ENCODE measurements at places on chromosomes 11 and 22.
A peak's percentile ranks its signal among the peaks of the same experiment; 100 is the strongest.

GRCh38 chr11:77179048-77179447, 51.0 kb downstream of the MYO7A start:
- no peak for DNase-seq

DNA sequence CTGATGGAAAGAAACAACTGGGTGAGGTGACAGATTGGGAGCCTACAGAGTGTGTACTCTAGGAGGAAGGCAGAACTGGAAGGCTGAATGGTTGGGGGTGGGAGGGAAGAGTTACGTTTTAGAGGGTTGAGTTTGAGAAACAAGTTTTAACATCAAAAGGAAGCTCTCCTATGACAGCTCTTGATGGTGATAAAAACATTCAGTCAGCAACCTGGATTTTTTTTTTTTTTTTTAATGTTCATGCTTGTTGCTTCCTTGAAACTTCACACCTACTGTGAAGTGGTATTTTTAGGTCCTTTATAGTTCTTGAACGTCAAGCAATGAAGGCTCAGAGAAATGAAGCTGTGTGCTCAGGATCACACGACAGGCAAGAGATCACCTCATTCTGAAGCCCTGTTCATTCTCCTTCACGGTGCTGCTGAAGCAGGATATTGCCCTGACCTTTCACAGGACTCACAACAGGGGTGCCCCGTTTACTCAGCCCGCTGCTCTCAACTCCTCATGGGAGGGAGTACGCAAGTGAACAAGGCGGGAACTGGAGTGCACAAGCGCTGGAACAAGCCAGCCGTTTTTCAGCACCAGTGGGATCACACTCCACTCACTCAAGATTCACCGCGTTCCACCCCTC, 1.6 kb upstream of the TMEM109 start:
- no peak for DNase-seq

DNA sequence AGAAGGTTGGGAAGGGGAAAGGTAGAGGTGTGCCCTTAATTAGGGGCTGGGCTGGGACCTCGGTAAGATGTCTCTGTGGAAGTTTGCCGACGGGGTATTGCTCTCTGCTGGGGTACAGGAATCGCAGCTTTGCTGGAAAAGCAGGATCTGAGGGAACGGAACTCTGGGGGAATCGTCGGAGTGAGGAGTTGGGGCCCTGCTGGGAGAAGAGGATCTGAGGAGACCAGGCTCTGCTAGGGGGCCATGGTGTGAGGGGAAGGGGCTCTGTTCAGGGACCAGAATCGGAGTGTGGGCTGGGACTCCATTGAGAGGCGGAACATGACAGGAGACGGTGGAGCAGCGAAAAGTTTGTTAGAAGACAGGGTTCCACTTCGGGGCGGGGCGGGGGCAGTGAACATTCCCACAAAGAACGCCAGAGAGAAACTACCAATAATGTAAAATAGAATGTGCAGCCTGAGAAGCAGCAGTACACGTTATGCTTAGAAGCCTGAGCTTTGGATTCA, 456 bp downstream of the AAMDC start:
- DNase-seq, result peak; percentile 30

DNA sequence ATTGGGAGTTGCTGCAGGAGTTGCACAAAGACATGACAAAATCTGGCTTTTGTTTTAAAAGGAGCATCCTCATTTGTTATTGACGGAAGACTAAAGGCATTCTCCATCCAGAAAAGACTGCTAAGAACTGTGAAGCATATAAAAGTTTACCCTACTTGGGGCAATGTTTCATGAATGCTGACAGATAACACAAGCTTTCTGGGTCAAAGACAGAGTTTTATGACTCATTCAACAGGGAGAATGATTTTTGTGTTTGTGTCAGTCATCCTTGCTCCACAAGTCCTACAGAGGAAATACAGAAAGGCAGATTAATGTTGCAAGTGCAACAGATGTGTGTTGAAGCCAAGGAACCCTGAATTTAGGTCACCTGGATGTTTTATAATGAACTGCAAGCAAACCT, 2.5 kb downstream of the GLYATL1 start:
- DNase-seq, result no peak

GRCh38 chr11:134564472-134565200, 152.6 kb upstream of the B3GAT1 start:
- DNase-seq, result no peak

- DNase-seq, result peak; percentile 66
These were observed 77.8 kb downstream of the UBASH3B start for GRCh38 chr11:122733318-122733717.

GRCh38 chr11:11581481-11581880, 40.3 kb downstream of the GALNT18 start:
- no peak for DNase-seq

DNA sequence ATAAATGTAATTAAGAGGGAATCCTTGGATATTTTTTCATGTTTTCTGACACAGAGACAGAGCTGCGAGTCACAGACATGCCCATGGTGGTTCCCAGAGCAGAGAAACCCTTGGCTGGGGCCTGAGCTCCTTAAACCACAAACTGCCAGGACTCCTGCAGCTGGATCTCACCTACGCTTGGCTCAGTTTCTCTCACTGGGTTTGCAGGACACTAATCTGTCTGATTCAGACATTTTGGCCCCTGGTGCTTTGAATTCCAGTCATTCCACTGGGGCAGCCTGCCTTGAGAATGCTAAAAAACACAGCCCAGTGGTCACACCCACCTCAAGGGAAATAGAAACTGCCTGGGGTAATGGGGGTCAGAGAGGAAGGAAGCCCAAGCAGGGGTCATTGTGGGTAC, 122.6 kb downstream of the CCDC81 start:
- DNase-seq, result no peak

GRCh38 chr11:4095509-4096230, 1.1 kb downstream of the RRM1 start:
- no peak for DNase-seq

GRCh38 chr11:73645121-73645969, 1.0 kb upstream of the PLEKHB1 start:
- no peak for DNase-seq

- no peak for DNase-seq
These were observed 41.9 kb downstream of the SVIP start for GRCh38 chr11:22787551-22788162.

- no peak for DNase-seq
These were observed 34.1 kb downstream of the OTOG start for GRCh38 chr11:17581036-17581731.

DNA sequence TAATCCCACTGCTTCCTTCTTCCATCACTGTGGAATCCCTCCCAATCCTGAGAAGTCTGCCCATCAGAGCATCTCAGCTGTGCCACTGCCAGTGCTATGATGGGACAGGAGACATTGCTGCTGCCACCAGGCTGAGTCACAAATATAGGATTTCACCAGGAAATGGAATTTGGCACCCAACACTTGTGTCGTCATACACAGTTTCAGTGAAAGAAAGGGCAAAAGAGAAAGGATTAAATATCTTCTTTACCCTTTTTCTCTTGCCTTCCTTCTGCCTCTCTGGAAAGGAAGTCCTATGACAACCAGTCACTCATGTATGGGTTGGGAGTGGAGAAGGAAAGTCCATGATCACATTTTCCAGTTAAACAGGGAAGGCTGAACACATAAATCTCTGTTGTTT, 133.4 kb downstream of the SPON1 start:
- no peak for DNase-seq

DNA sequence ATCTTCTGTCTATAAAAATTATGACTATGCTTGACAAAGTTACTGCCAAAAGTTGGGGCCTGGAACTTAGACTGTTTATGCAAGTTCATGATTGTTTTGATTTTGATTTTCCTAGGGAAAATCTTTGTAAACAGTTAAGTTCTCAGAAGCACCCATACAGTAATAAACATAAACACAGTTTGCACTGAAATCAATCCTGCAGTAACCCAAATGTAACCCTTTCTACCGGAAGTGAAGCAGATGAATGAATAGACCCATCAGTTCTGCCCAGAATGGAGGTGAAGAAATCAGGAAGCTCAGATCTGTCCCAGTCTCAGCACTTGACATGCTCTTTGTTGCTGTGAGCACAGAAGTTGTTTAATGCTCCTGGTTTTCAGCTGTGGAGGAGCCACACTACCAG, 24.6 kb upstream of the C11orf96 start:
- DNase-seq, result no peak

DNA sequence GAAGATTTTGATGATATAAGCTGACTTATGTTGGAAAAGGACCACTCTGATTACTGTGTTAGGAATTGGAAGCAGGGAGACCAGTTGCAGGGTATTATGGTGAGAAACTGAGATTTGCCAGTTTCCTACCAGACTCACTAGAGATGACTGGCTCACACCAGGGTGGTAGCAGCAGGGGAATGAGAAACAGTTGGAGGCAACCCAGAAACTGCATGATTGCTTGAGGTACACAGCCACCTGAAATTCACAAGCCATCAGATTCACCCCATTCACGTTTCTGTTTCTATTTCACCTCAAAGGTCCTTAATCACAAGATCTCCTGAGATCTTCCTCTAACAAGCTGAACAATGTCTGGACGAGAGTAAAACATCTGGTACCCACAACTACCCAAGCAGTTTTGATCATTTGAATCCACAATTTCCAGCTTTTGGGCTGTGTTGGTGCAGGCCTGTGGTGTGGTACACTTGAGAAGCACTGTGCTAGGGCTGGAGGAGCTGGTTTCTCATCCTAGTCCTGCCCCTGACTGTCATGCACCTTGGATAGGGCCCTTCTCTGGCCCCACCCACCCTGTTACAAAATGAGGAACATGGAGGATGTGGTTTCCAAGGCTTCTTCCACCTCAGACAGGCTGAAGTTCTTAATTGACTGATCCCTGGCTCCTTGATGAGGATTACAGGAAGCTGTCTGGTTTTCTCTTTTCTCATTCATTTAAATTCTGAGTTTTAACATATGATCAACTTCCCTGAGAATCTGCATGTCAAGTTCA, 233.4 kb downstream of the INSC start:
- no peak for DNase-seq

DNA sequence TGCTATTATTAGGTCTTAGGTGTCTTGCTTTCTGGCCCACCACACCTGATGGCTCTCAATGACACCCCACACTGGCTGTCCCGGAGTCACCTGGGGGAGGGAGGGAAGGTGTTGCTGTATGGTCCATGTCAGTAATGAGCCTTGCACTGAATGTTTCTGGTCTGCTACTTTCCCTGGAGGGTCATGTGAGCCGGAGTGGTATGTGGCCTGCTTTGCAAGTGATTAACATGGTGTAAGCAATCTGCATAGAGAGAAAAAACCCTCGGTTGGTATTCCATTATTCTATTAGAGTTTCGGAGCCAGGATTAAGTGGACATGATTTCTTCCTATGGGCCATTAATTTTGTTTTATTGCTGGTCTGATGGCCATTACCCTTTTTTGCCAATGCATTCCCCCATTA, 63.9 kb downstream of the PKNOX2 start:
- DNase-seq, result no peak

DNA sequence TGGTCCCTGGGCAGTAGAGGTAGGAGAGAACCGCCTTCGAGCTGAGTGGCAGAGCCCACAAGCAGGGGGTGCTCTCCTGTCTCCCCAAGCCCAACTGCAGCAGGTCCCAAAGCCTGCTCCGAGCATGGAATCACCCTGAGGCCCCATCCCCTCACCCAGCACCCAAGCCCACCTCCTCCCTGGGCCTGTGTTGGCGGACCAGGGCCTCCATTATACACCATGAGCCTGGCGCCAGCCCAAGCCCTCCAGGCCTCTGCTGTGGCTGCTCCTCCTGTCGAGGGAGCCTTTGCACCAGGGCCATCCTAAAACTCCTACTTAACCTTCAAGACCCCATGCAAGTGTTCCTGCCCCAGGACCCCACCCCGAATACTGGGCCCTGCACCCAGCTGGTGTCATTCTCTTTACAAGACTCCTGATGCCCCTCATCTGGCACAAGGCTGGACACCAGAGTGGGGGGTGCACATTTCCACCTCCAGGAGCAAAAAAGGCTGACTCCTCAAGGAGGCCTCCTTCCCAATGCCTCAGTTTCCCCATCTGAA, 16.6 kb downstream of the GP1BB start:
- no peak for DNase-seq

DNA sequence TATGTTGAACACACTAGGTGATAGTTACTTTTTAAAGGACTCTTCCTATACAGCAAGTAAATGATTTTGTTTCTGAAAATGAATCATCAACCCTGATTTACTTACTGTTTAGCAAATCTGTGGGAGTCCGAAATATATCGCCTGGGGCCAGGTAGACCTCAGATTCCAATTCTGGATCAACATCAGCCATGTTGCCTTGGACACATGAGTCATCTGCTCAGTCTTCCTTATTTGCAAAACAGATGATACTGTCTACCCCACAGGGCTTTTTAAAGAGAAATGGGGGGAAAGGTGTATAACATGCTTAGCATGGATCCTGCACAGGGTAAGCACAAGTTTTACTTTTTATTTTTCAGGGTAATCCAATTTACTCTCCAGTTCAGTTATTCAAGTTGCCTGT, 324.2 kb downstream of the TENM4 start:
- DNase-seq, result no peak

GRCh38 chr11:126344141-126345080, 11.1 kb upstream of the ST3GAL4 start:
- no peak for DNase-seq

- DNase-seq, result no peak
These were observed 190.0 kb downstream of the KCNA4 start for GRCh38 chr11:29826878-29827277.

DNA sequence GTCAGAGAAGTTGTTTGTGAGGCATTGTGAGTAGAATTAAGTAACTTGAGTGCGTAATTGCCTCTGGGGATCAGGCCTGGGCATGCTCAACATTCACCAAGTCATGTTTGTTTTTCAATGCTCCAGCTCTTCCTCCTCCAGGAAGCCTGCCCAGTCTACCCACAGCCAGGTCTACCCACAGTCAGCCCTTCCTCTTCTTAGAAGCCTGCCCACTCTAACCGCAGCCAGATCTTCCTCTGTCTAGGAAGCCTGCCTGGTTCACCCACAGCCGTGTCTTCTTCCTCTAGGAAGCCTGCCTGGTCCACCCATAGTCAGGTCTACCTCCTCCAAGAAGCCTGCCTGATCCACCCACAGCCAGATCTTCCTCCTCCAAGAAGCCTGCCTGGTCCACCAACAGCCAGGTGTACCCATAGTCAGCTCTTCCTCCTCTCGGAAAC, 25.0 kb downstream of the LRP5 start:
- DNase-seq, result no peak

Measured in left cardiac atrium (tissue), 4 donors.